ENCODE measurements at places on chromosomes 2 and 18.

DNA sequence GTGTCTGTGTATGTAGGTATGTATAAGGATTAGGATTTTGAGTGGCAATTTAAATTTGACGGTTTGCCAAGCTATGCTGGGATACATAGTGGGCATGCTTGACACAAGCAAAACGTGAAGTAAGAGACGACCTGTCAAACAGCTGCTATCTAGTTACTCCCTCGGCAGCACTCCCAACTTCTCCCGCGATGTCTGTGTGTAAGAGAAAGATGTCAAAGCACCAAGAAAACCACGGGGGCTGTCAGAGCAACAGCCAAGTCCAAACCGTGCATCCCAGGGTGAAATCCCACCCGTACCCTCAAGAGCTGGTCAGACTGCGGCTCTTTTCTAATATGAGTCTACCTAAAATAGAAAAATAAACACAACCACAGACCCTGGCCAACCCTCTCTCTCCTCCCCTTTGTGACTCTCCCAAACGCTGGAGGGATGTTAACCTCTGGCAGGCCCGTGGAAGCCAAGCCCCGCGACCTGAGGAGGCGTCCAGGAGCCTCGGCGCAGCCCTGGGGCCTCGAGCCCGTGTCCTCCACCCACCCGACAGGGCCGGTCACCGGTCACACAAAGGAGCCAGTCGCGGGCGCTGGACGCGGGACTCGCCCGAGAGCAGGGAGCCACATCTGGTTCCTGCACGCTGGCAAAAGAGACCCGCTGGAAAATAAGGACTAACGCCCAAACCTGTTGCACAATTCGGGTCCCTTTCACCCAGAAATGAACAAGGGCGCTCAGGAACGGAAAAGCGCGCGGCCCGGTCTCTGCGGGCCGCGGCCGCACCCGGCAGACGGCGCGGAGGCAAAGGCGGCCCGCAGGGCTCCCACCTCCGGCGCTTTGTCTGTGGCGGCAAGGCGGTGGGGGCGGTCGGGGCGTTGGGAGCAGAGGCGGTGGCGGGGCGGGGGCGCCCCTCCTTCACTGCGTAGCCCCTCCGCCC is 925 bp downstream of the SESTD1 start:
- no peak for DNase-seq

DNA sequence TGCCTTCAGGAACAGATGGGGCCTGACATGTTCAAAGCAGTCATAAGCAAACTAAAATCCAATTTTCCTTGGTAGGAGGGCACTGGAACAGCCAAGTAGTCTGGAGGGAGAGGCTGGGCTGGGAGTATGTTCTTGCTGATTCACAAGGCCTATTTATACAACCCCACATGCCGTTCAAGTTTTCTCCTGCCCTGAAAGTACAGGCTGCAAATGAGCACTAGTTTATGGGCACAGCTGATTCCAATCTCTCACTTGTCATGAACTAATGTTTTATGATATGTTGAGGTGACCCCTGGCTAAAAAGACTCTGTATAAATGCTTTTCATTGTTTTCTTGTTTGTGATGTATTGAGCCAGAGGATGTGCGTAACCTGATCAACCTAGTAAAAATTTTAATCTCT is 183.4 kb upstream of the SRD5A2 start:
- DNase-seq, result no peak

DNA sequence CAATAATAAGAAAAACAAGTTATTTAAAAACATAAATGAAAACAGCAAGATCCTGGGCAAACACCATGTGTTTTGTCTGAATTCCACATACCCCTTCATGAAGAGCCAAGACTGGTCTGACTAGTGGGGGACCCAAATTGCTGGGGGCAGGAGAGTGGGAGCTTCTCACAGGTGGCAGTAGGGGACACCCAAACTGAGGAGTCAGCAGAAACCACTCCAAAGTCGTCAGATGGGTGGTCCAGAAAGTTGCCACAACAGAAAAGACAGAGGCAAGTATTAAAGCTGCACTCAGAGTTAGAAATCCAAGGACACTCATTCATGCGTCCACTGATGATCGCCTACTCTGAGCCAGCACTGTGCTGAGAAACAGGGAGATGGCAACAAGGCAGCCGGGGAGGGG is 12.3 kb upstream of the LCLAT1 start:
- DNase-seq, result no peak

- no peak for DNase-seq
Observed at GRCh38 chr2:20448977-20449306, 2.1 kb downstream of the RHOB start.

GRCh38 chr2:130891966-130892365 is 55.3 kb downstream of the ARHGEF4 start:
- no peak for DNase-seq

- DNase-seq, result no peak
Observed at GRCh38 chr2:38898256-38898655, 8.6 kb downstream of the ARHGEF33 start.

DNA sequence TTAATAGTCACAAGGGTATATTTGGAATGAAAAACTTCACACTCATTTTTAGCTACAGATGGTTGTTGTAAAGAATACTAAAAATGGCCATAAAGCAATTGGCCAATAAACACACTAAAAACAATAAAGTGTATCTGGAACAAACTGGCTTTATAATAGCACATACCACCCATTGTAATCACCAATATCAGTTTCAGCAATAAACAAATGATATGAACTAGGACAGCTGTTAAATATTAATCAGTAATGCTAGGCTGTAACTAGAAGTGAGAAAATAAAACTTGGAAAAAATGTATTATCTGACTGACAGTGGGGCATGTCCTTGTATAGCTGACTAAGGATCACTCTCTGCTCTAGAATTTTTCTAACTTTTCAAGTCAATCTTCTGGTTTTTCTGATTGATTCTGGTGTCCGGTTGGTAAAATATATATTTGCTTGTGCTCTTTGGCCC is 312.5 kb downstream of the RND3 start:
- no peak for DNase-seq

- DNase-seq, result no peak
Observed at GRCh38 chr2:130882991-130883390, 46.3 kb downstream of the ARHGEF4 start.

- no peak for DNase-seq
Observed at GRCh38 chr2:5040571-5040970, 651.6 kb upstream of the SOX11 start.

DNA sequence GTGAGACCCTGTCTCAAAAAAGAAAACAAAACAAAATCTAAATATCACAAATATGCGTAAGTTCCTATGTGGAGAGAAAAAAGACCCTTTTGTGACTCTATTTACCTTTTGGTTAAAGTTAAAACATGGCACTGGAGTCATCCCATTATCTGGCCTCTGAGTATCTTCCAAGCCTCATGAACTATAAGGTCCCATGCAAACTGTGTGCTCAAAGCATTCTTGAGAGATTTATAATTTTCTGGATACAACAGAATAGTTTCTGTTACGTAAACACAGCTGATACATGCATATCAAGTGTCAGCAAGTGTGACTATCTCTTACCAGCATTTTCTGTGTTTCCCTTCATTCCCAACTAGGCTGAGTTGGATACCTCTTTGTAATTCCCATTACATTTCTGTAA is 8.8 kb upstream of the NOSTRIN start:
- no peak for DNase-seq

DNA sequence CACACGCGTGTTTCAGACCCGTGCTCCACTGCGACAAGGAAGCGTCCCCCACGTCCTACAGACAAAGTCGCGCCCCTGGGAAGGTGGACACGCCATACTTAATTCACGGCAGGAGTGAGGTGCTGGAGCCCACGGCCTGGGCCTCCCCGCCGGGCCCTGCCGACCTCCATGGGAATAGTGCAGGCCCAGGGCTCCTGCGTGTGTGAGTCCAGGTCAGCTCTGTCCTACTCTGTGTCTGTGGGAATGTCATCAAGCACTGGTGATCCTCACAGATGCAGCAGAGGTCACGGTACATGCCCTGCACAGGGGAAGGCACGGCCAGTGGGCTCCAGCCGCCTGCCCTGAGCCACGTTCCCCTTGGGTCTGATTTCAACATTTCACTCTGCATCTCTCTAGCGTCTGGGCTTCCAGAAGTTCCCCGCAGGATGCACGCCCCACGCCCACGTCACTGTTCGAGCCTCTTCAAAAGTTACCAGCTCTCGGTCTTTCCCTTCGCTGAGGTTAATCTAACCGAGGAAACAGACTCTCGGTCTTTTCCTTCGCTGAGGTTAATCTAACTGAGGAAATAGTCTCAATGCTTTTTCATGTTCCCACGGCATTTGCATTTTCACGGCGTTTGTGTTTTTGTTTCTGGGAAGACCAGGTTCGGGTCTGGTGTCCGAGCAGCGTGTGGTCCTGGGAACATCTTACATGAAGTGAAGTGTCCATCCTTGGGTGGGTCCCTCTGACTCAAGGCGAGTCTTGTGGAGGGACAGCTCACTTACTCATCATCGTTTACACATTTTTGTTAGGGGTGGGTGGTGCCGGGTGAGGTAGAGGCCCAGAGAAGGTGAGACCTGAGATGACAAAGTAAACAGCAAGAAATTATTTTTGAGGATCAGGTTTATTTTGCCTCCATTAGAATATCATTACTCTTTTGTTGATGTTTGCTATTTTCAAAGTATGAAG is 157.3 kb upstream of the ALKAL2 start:
- DNase-seq, result no peak

- DNase-seq, result no peak
Observed at GRCh38 chr2:83817511-83817910, 641.6 kb downstream of the SUCLG1 start.

DNA sequence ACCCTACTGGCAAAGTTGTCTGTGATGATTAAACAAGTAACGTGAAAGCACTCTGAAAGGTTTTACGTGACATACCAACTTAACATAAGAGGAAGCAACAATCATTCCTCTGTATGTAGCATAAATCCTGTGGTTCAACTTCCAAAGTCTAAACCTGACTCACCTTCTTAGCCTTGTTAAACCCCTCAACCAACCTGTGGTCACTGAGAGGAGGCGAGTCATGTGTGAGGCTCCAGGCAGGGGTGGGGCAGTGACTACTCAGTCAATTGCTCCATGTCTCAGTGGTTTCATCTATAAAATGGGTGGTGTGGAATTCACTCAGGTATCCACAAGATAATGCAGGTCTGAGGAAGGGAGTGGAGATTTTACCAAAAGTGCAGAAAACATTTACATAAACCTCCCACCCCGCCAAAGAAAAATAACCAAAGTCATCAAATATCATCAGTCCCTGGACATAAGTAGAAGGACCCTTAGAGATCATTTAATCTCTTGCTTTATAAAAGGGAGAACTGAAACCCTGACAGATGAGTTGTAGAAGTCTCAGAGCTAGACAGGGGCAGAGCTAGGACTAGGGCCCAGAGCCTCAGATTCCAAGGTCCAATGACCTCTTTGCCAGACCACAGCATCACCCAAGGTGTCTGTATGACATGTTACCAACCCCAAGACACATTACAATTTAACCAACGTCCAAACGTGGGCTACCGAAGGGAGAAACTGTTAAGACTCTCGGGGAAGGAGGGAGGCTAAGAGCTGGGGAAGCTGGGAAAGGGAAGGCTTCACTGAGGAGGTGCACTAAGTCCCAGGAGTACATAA is 3.7 kb upstream of the PCBP1 start:
- DNase-seq, result no peak

Data from cortex of kidney (tissue), 1 donor.